ENCODE measurements at places on chromosomes 5 and 9.

DNA sequence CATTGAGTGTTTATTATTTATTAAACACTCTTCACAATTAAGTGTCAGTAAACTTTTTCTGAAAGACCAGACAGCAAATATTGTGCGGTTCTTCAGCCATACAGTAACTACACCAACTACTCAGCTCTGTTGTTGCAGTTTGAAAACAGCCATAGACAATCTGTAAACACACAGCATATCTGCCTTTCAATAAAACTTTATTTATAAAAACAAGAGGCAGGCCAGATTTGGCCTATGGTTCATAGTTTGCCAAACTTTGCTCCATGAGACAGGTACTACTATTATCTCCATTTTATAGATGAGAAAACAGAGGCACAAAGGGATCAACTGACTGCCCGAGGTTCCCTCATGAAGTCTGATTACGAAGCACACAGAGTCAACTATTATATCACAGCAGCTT, 11.5 kb downstream of the ADAMTS12 start:
- DNase-seq: no peak

DNA sequence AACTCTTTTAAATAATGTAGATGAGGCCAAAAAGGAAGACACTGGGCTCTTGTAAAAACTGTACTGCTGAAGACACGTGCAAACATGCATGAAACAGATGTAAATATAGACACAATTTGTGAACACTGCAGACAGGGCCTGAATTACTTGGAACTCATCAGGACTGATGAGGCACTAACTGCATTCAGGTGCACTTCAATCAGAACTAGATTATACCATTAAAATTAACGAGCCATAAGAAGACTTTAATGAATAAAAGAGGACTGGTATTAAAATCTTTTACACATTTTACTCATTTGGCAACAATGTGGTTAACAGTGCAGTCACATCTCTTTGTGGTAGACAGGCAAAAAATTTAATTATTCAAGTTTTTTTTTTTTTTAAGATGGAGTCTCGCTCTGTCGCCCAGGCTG, 13.4 kb upstream of the ZCCHC9 start:
- DNase-seq: no peak

DNA sequence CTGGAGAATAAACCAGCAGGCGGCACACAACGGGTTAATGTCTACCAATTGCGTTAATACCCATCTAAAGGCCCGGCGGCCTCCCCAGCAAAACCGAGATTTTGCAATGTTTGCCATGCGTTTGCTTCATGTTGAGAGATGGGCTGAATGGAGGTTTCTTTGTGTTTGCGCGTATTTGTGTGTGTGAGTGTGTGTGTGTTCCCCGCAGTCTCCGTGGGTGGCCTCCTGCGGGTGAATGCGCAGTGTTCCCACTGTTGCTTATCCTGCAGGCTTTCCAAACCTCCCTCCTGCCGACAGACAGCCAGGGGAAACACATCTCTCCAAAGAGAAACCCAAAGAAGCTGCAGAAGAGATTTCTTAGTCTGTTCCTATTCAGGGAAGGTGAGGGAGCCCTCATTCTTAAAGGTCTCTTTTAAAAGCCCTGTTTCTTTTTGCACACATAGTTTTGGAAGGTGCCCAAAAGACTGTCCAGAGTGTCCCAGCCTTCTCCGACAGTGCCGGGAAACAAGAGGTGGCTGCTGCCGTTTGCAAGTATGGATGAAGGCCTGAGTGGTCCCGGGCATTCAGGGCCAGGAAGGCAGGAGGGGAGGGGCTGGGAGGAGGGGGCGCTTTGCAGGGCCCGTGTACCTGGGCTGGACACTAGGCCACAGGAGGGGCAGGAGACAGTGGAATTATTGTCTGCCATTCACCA, 103.8 kb upstream of the ERCC6L2 start:
- DNase-seq: no peak

DNA sequence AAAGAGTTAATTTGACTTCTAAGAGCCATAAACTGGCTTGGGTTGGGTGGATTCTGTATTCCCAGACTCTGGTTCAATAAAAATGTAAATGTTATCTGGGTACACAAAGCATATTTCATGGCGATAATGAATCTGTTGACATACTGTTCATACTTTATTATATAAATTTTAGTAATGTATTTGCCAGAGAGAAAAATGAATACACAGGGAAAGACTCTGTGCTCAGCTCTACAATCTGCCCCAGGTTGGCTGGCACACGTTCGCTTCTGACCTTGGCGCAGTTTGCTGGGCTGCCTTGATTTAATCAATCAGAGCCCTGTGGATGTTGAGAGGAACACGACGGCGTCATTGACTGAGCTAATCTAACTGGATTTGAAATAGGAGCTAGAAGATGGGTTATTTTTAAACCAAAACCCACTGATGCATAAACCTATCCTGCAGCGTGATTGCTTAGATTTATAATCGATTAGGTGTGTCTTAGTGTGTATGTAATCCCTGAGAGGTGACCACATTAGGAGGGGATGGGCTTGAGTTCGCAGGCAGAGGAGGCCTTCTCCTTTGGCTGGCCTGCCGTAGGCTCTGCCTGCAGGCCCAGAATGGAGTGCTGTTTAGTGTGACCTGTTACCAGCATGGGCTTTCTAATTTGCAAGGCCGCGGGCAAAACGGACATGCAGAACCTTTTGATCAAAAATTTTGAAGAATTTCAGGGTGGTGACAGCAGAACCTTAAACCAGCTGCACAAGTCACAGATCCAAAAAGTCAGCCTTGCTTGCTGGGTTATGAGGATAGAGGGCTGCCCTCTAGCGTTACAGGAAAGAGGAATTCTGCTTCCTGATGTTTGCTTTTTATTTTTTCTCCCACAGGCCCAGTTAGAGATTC, 3.9 kb upstream of the ADCY2 start:
- DNase-seq: no peak

DNA sequence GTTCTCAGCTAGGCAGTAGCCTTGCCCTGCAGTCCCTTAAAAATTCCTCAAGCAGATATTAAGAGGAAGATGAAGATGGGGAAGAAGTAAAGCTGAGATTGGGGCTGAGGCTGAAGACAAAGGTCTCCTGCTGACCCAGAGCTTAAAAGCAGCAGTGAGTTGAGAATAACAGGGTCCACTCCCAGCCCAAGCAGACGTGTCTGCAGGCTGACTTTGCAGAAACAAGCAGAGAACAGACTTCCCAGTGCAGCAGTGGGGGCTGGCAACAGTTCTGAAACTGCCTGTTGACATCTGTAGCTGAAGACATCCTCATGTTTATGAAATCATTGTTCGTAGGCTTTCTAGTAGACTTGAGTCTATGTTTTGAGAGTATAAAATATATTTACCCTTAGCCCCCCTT, 1.1 kb downstream of the CTXN3 start:
- no peak for DNase-seq

DNA sequence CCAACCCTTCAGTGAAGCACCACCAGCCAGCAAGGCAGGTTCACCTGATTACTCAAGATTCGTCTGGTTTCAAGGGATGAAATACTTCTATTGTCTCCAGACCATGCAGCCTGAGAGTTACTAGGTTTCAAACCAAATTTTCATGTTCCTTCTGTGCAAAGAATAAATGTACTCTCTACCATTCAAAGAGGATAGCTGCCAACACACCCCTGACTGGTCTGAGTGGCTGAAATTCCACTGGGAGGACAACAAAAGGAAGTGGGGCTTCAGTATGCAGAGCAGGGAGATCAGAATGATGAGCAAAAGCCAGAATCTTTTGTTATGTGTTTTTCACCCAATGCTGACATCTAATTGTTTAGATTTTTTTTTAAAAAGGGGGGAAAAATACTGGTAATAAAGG, 356.3 kb downstream of the BNC2 start:
- DNase-seq: no peak

DNA sequence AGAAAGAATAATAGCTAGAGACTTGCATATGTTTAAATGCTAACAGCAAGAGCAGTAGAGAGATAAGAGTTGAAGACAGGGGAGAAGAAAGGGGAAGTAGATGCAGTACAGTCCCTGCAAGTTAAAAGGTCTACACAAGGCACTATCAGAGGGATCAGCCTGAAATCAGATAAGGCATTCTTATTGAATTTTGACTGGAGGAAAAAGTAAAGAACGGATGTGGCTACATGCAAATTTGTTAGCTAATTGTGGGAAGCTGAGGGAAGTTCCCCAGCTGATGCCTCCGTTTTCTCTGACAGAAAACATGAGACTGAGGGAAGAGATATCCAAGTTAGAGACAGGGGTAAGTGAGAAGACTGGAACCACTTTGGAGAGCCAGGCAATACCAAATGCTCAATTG, 12.9 kb upstream of the RHOBTB3 start:
- DNase-seq: no peak

DNA sequence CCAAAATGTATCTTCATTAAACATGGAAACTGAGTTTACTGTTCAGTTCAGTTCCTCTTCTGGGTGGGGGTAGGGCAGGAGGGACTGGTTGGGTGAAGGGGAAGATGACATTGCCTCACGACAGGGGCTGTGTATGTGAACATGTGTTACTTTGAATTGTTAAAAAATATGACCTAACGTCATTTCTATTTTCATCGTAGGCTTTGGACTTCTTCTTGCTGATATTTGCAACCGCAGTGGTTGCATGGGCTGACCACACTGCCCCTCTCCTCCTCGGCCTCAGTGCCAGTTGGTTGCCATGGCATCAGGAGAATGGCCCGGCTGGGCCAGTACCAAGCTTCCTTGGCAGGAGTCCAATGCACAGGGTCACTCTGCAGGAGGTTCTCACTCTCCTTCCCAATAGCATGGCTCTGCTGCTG, 41.5 kb downstream of the HACD4 start:
- no peak for DNase-seq

DNA sequence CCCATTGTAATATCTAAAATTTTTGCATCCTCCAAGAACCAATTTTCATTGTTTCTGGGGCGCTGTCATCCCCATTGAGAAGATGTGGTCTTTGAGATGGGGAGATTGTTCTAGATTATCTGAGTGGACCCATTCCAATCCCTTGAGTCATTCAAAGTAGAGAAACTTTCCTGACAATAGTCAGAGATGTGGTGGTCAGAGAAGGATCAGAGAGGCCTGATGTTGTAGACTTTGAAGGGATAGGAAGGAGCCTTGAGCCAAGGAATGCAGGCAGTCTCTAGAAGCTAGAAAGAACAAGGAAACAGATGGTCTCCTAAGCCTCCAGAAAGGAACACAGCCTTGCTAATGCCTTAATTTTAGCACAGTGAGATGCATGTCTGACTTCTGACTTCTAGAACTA, 80.4 kb downstream of the TEK start:
- DNase-seq: no peak

DNA sequence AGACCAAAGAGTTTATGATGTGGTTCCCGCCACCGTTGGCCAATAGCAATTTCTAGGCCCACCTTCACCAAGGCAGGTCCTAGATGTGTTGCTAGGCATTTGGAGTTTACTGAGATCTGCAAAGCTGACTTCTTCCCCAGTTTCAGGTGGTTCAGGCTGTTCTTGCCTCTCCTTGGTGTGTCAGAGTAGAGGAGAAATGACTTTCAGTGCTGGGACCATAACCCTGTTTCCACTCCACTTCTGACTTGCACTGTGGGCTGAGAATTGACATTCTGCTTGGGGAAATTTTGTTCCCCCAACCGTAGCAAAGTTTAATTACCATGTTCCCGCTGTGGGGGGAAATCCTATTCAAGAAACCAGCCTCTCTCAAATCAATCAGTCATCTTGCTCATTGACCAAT, 128.0 kb upstream of the GABRP start:
- no peak for DNase-seq

DNA sequence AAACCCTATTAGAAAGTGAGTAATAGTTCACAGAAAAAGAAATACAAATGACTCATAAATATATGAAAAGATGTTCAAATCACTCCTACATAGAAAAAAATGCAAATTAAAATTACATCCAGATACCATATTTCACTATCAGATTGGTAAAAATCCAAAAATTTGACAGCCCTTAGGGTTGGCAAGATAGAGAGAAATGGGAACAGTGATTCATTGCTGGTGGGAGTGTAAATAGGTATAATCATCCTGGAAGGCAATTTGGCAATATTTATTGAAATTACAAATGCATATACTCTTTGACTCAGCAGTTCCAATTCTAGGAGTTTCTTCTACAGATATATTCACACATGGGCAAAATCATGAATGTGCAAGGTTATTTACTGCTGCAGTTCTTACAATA, 273.5 kb downstream of the NR2F1-AS1 start:
- DNase-seq: no peak

GRCh38 chr9:27473111-27473529, 51.0 kb upstream of the IFNK start:
- DNase-seq: no peak

- no peak for DNase-seq
Observed at GRCh38 chr5:109347252-109347888, 62.4 kb downstream of the PJA2 start.

- no peak for DNase-seq
Observed at GRCh38 chr5:102790748-102791147, 35.6 kb downstream of the PAM start.

DNA sequence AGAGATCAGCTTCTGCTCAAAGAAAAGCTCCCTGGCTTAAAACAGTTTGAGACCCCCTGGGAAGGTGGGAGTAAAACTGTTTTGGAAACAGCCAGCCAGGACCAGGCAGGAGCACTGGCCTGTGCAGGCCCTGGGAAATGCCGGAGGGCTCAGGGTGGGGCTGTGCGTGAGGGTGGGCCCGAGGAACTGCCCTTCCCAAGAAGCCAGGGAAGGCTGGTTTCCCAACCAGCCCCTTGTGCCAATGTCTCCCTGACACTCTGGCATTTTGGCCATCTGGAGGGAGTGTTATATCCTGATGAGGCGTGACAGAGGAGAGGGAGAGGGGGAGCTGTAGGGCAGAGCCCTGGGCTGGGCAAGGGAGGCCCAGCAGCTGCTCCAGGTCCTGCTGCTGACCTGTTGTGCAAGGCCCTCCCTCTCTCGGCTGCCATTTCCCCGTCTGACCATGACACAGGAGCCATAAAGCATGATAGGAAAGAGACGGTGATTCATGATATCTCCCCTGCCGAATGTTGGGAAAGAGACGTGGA, 16.1 kb downstream of the OLFML2A start:
- no peak for DNase-seq

DNA sequence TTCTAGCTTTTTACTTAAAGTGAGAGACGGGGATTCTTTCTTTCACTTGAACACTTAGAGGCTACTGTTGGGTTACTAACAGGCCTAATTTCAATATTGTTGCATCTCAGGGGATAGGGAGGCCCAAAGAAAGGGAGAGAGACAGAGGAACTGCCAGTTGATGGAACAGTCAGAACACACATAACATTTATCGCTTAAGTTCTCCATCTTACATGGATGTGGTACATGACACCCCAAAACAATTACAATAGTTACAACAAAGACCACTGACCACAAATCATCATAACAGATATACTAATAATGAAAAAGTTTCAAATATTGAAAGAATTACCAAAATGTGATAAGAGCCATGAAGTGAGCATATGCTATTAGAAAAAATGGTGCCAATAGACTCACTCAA, 4.3 kb upstream of the RIC1 start:
- DNase-seq: no peak

- DNase-seq: no peak
Observed at GRCh38 chr5:219991-220390, 1.9 kb downstream of the SDHA start.

DNA sequence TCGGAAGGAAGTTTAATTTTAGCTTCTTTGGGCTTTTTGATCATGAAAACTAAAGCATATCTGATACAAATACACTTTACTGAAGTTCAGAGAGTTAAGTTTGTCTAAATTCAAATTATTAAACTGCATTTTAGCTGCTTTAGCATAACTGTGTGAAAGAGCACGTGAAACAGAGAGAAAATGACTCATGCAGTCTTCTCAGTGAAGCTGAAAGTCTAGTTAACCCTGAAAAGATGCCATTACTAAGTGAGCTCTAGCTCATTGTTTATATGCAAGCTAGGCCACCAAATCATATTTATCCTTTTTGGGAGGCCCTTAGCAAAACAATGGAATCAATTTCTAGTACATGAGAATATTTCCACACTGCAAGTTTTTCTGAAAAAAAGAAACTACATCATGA, 27.6 kb downstream of the TPD52L3 start:
- DNase-seq: no peak

Measured in activated T-cell treated with anti-CD3 and anti-CD28 coated beads, Interleukin-2, amount 50 U/mL, for 48 hours (primary cell).